NCI-H1048 (cell line): ENCODE measurements at places on chromosomes 7 and 10.

GRCh38 chr7:24948739-24949138 lies 31.2 kb downstream of the OSBPL3 start:
- DNase-seq, result no peak

DNA sequence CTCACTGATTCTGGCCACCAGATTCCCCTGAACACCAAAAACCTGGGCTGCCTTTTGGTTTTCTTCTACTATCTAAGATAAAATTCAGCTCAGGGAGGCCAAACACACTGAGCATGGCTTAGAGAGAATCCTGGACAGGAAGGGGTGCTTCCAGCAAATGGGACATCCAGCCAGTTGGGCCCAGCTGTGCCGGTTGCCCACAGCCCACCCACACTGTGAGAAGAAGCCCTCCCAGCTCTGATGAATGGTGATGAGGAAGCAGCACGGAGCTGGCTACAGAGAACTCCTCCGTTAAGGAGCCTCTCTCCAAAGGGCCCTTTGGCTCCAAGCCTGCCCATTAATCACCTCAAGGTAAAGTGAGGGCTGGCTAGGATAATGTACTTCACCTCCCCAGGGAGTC lies 15.9 kb downstream of the LRRC18 start:
- no peak for DNase-seq

GRCh38 chr7:123682690-123683089 lies 27.0 kb downstream of the LMOD2 start:
- DNase-seq, result no peak

DNA sequence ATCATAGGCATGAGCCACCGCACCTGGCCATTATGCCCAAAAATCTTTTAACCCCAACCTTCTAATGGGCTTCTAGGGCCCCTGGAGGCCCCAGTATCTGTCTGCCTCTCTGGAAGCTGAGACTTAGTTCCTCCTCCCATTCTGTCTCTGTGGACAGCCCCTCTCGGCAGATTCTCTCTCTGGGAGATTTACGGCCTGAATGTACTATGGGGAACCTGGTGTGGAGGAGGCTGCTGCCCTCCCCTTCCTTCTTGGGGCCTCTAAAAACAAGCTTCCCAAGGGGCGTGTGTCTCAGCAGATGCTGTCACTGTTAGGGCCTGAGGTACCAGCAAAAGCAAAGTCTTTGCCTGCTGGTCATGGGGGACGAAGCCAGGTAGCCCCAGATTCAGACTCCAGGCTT lies 35.8 kb upstream of the PRKAR1B start:
- no peak for DNase-seq

DNA sequence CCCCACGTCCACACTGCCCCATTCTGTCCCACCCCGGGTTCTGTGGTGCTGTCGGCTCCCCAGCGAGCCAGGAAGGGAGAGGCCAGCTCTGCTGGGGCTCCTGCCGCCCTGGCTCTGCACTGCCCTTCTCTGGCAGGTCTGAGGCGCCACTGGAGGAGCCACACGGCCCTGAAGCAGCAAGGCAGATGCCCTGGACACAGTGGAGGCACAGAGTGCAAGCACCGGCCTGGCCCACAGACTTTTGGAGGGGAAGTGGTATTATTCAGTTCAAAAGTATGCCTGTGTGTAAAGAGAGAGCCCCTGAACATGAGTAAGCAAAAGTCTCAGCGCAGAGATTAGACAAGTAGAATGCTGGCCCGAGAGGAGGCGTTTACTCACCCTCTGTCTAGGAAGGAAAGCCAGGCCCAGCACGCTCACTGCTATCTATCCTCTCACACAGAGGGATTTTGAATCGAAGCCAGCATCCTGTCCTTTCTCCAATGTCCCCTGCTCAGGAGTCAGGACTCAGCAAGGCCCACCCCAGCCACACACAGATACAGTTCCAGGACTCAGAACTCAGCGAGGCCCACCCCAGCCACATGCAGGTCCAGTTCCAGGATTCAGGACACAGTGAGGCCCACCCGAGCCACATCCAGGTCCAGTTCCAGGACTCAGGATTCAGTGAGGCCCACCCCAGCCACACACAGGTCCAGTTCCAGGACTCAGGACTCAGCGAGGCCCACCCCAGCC lies 115.0 kb downstream of the EGFR start:
- DNase-seq, result no peak

GRCh38 chr10:58399410-58399809 lies 14.2 kb downstream of the TFAM start:
- DNase-seq, result no peak

- no peak for DNase-seq
Measured at GRCh38 chr7:37216156-37216852, 232.4 kb downstream of the ELMO1 start.

DNA sequence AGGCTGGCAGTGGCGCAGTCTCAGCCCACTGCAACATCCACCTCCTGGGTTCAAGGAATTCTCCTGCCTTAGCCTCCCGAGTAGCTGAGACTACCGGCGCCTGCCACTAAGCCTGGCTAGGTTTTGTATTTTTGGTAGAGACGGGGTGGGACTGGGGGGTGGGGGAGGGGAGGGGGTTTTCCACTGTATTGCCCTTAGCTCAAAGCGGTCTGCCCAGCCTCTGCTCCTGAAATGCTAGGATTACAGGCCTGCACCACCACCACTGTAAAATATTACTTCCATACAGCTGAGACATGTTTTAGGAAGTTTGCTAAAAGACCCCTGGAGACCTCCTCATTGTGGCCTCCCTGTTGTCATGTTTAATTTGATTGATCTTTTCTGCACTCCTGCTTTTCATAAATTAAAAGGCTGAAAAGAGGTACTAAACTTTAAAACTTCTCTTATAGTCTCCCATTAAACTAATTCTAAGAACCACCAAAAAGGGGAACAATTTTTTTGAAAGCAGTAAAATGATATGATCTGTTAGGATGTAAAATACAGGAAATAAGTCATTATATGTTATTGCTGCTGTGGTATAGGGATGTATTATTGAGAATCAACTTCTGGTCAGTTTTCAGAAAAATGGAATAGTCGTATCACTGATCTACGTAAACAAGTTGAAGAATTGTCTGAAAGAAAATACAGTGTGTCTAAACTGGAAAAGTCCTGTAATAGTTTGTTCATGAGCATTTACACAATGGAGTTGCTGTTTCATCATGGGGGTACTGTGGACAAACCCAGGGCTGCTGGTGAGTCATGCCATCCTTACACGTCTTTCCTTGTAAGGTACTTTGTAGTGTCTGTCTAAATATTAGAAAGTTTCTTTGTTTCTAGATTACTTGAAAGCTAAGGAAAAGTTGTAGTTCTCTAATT lies 72.9 kb upstream of the TMEM248 start:
- no peak for DNase-seq

GRCh38 chr10:35089611-35090161 lies 455 bp downstream of the CUL2 start:
- no peak for DNase-seq

GRCh38 chr10:12597788-12598765 lies 248.7 kb downstream of the CAMK1D start:
- no peak for DNase-seq

- no peak for DNase-seq
Measured at GRCh38 chr10:121681997-121682687, 83.9 kb upstream of the FGFR2 start.

GRCh38 chr10:9814285-9814864 lies 1203.3 kb upstream of the CELF2 start:
- DNase-seq, result no peak

DNA sequence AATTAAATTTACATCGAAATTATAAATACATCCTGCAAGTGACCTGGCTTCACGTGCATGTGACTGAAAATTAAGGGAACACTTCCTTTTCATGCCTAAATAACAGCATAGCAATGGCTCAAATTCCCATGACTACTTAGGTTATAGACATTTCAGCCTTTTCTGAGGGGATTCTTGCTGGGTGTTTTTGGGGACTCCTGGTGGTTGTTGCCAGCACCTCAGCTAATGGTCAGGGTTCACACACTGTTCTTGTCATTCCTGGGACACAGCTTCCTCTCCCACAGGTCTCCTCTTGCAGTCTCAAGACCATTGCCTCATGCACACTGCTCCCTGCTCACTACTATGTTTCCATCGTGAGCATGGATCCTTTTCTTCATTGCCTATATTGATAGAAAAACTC lies 148.9 kb upstream of the GLI3 start:
- no peak for DNase-seq

- no peak for DNase-seq
Measured at GRCh38 chr10:132563485-132564248, 26.1 kb downstream of the INPP5A start.

GRCh38 chr7:89809291-89809690 lies 345.0 kb upstream of the STEAP1 start:
- no peak for DNase-seq

GRCh38 chr7:148856891-148857290 lies 27.2 kb downstream of the EZH2 start:
- no peak for DNase-seq

- no peak for DNase-seq
Measured at GRCh38 chr10:100327007-100327717, 2.9 kb downstream of the PKD2L1 start.

DNA sequence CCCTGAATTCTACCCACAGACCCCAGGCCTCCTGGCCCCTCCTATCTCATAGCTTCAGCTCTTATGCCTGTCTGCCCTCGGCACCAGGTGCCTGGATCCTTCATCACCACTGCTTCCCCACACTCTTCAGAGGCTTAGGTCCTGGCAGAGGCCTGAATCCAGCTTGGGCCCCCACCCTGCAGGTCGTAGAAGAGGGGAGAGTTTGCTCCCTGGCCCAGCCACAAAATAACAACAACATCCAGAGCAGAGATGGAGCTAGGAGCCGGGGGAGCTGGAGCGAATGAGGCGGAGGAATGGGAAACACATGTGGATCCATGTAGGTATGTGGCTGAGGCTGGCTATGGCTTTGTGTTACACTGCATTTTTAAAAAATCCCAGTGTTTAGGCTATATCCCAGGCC lies 7.8 kb upstream of the OPN4 start:
- DNase-seq, result no peak

DNA sequence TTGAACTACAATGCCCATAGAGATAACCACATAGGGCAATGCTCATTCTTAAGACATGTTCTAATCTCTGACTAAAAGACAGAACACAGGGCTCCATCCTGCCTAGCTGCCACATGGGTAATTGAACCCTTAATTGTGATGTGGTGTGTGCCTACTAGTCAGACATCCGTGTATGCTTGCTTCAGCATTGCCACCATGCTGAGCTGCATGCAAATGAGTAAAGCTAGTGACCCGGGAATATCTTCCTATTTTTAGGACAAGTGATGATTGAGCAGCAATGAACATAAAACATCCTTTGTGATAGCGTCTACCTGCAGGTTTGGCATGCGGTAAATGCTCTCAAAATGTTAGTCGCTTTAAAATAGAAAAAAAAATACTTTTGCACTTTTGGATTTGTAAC lies 115.8 kb downstream of the MAGI2 start:
- DNase-seq, result no peak

GRCh38 chr7:50631639-50632038 lies 66.4 kb upstream of the DDC start:
- DNase-seq, result no peak

- DNase-seq, result no peak
Measured at GRCh38 chr10:91289305-91289704, 68.8 kb downstream of the PCGF5 start.

DNA sequence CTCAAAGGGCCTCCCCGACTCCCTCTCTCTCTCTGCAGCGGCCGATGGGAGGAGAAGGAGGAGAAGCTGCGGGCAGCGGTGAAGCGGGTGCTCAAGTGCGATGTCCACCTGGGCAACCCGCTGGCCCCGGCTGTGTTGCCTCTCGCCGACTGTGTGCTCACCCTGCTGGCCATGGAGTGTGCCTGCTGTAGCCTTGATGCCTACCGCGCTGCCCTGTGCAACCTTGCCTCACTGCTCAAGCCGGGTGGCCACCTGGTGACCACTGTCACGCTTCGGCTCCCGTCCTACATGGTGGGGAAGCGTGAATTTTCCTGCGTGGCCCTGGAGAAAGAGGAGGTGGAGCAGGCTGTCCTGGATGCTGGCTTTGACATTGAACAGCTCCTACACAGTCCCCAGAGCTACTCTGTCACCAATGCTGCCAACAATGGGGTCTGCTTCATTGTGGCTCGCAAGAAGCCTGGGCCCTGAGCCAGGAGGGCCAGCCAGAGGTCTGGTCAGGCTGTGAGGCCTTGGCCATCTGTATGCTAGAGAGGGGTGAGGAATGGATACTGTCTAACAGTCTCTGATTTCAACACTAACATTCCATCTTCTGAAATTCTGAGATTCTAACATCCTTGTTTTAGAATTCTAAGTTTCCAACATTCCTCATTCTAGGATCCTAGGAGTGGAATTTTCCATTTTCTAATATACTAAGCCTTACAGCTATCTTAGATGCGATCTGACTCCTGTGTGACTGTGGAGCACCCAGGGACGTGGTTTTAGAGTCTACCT lies 3.6 kb downstream of the INMT start:
- no peak for DNase-seq

GRCh38 chr10:60032723-60033122 lies 126.4 kb upstream of the CCDC6 start:
- peak; percentile 9 for DNase-seq

GRCh38 chr7:36391436-36392198 lies 2.0 kb downstream of the ANLN start:
- DNase-seq, result no peak

GRCh38 chr10:74589226-74589673 lies 237.2 kb upstream of the KAT6B start:
- no peak for DNase-seq

DNA sequence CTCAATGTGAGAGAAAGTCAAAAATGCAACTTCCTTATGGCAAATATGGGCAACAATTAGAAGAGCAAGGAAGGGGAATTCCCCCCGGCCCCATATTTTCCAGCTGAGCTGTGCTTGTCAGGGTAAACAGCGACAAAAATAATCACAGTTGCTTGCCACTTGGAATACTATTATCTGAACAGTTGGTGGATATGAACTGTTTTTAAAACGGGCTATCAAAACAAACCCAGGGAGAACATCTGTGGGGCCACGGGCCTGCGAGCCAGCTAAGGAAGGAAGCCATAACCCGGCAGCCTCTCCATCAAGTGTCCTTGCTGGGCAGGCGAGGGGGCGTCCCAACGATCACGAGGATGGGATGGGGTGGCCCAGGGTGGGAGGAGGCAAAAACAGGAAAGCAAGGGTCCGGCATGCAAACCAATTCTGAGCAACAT lies 228.4 kb downstream of the ARHGAP12 start:
- DNase-seq, result no peak
